ENCODE measurements at places on chromosomes 3 and 15. TPM values are rescaled to one million over a fixed set of nuclear protein-coding genes. Genes with fewer than 3 reads are reported as not detected.

DNA sequence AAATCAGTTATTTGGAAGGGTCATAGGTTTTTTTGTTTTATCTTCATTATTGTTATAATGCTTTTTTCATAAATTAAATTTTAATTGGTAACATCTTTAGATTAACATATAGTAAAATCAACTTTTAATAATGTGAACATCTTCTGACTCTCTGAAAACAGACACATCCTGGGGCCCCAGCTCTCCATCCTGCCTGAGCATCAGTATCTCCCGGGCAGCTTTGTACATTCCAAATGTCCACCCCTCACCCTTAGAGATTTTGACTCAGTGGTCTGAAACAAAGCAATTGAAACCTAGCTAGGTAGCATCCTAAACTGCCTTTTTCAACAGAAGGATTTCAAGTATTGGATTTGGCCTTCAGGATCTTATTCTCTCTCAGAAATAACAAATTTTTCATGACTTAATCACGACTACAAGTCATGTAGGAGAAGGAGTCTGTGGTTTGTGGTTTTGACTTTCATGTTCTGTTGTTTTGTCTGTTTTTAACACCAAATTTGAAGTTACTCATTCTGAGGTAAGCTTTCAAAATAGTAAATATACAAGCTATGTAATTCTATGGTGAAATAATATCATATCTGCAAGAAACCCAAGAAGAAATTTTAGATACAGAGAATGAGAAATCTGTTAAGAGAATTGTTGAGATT is 147.3 kb upstream of the UBE2E2 start:
- DNase-seq, result peak; percentile 76

- DNase-seq, result no peak
Observed at GRCh38 chr3:35745351-35745750, 106.0 kb downstream of the ARPP21 start.

DNA sequence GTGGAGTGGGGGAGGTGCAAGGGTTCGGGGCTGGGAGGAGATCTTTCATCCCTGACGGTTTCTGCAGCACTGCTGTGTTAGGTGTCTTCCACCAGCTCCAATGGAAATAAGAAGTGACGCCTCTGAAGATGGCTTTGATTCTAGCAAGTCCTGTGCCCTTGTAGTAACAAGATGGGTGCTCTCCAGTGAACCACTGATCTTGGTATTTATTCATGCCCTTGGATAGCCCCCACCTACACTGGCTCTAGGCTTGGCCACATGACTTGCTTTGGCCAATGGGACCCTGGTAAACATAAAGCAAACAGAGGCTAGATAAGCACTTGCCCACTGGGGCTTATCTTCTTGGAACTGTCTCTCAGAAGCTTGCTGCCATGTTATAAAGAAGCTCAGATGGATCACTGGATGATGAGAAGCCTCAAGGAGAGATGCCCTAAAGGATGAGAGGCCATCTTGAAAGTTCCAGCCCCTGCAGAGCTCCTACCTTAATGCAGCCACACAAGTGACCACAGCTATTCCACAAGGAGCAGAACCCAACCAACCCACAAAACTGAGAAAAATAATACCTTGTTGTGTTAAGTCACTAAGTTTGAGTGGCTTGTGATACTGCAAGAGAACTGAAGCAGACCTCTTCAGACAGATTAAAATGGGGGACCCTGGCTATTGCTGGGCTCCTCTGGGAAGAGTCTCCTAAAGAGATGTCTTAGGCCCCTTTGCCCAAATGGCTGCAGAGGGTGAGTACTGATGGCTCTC is 137.9 kb downstream of the PDCD6IP start:
- DNase-seq, result no peak

Gene MESP2
- 0.28 TPM for total RNA-seq

GRCh38 chr3:46731795-46732194 is 14.1 kb upstream of the PRSS50 start:
- no peak for DNase-seq

DNA sequence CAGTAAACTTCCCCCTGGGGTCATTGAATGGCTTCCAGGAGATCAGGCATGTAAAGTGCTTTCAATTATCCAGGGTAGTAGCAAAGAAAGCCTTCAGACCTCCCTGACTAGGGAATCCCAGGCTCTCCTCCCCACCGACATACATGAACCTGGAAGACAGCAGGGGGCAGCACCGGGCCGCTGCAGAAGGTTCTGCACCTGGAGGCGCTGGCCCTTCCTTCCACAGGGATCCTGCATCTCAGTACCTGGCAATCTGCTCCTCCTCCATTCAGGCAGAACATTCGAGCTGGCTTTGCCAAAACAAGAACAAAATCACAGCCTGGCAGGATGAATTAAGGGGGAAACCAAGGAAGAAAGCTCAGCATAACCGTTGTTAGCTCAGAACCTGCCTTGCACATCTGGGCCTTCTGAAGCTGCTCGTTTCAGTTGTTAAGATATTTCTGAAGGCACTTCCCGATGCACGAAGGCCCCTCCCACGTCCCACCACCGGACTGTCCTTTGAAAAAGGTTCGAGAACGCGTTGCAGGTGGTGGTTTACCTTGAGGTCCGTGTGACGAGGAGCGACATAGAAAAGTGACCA is 237.7 kb downstream of the SLCO3A1 start:
- DNase-seq, result peak; percentile 11

DNA sequence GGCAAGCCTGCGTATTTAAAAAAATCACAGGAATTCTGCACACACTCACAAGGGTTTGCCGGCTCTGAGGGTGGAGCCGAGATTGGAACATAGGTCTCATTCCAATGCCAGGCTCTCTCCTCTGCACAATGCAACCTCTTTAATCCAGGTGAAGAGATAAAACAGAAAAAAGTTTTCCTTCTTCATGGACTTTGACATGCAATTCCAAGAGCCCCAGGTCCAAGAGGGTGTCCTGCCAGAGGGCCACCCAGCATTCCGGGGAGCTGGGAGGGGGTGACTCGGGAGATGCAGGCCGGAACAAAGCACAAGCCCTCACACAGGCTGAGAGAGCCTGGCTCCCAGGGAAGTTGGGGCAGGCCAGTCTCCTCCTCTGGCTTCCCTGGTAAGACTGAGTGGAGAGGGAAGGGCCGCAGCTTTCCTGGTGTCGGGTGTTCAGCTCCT is 6.7 kb upstream of the SLC12A8 start:
- no peak for DNase-seq

DNA sequence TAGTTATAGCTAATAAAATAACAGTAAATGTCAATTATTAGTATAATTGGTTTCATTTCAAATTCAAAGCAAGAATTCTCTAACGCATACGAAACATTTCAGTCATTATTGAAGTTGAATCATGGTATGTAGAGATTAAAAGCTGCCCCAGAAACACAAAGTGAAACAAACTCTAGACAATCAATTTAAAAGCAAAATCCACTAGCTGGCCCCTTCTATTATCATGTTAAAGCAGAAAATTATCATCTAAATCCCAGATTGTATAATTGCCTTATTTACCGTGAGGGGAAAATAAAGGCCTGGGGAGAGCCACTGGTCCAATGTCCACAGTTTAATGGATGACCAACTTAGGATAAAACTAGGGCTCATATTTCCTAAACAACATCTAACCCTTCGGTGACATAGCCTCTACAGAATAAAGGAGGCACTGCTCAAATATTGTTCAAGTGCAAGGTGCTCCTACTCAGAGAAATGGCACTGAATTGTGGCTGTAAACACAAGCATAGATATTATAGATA is 110.9 kb upstream of the THRB start:
- no peak for DNase-seq

GRCh38 chr15:68541743-68542142 is 37.0 kb upstream of the CORO2B start:
- DNase-seq, result no peak

Gene ITIH1
- total RNA-seq, result not detected

GRCh38 chr15:82044373-82045178 is 1.2 kb downstream of the MEX3B start:
- peak; percentile 81 for DNase-seq

Gene GRM7
- not detected for total RNA-seq

Gene TMEM207
- not detected for total RNA-seq

GRCh38 chr3:197343656-197344408 is 45.4 kb upstream of the DLG1 start:
- DNase-seq, result no peak

- DNase-seq, result no peak
Observed at GRCh38 chr3:171365489-171365888, 94.7 kb downstream of the TNIK start.

DNA sequence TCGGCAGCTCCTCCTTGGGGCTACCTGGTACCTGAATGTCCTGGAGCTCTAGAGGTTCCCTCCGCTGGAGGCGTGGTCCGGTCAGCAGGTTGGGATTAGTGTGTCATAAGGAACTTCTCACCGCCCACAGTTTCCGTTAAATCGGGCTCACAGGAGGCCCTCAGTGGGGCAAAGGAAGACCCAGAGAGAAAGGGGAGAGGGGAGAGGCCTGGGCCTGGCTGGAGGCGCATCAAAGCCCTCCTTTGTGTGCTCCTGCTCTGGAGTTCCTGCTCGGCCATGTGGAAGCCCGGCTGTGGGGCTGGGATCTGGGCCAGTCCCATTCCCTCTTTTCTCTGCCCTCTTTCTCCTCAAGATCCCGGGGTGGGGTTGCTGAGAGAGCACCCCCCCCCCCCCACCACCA is at the start of gene RLBP1:
RLBP1 (minus strand) TSS at position 37 of the 400 bp plus-strand sequence. CDS start 2,604 bp downstream, outside the sequence.
- no peak for DNase-seq

GRCh38 chr3:21705769-21706168 is 45.2 kb downstream of the ZNF385D start:
- peak; percentile 69 for DNase-seq

Gene CELSR3
- 0.18 TPM for total RNA-seq

Gene ST8SIA2
- total RNA-seq, result not detected

GRCh38 chr3:53102601-53103147 is 27.6 kb downstream of the RFT1 start:
- DNase-seq, result no peak

Gene SLC9A9
- total RNA-seq, result 2.3 TPM

GRCh38 chr3:30188713-30189112 is 417.7 kb upstream of the TGFBR2 start:
- peak; percentile 44 for DNase-seq
